Stimulated activated CD8-positive, alpha-beta memory T cell treated with anti-CD3 and anti-CD28 coated beads, Interleukin-7, amount 100 ng/mL, for 48 hours (primary cell): ENCODE measurements at places on chromosomes 3 and 15.

DNA sequence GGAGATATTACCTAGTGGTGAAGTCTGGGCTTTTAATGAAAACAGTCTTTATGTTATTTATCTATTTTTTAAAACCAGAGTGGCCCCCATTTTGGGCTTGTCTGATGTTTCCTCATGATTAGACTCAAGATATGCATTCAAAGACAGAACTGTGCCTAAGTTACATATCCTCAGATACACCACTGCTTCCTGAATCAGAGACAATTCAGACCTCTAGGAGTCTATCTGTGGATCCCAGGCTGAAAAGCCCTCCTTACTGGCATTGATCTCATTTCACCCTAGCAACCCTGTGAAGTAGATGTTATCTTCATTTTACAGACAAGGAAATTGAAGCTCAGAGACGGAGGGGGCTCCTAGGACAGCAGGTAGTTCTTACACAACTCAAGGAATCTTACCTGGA lies 16.8 kb upstream of the TGM5 start:
- no peak for DNase-seq

GRCh38 chr3:22089284-22089683 lies 338.3 kb upstream of the ZNF385D start:
- no peak for DNase-seq

- DNase-seq = no peak
Measured at GRCh38 chr15:58900631-58901030, 32.8 kb downstream of the SLTM start.

DNA sequence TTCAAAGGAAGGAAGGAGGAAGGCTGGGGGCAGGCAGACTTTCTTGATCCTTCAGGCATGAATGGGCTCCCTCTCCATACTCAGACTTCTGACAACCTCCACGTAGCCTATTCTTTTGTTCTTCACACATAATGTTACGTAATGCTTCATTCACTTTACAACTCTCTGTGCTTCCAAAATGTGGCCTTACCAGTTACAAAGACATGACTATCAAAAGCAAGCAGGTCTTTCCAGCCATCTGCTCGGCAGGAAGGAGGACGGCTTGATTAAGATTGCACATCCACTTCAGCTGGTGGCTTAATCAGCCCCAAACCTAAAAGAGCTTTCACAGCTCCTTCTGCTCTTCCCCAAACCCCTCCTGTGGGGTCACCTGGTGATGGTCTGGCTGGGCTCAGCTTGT lies 263.2 kb downstream of the XXYLT1 start:
- DNase-seq = no peak

- no peak for DNase-seq
Measured at GRCh38 chr15:25170113-25170731, 215.4 kb downstream of the SNRPN start.
